ENCODE measurements at places on chromosomes 2 and 18. TPM values are rescaled to one million over a fixed set of nuclear protein-coding genes. Genes with fewer than 3 reads are reported as not detected.

Gene SLC5A7
- total RNA-seq, result not detected

Gene RETREG2
- 64.0 TPM for total RNA-seq

Gene CNGA3
- total RNA-seq, result not detected

Gene CASP10
- total RNA-seq, result 45.1 TPM

Gene ASIC4
- not detected for total RNA-seq

Gene CD8B
- not detected for total RNA-seq

Gene TNFAIP6
- not detected for total RNA-seq

Gene ABCG8
- total RNA-seq, result not detected

Gene NDC80
- total RNA-seq, result 9.1 TPM

Gene GLI2
- total RNA-seq, result 0.19 TPM

Gene INPP5D
- total RNA-seq, result 26.1 TPM

Gene C2orf66
- total RNA-seq, result under 0.01 TPM

Gene IL36A
- total RNA-seq, result not detected

Gene AQP12B
- total RNA-seq, result not detected

Gene POTEE
- total RNA-seq, result 0.29 TPM

Gene TRABD2A
- 1.1 TPM for total RNA-seq

Gene CCBE1
- total RNA-seq, result 3.3 TPM

Gene ANKRD30BL
- not detected for total RNA-seq

Gene HNMT
- 6.2 TPM for total RNA-seq

Gene SCN7A
- not detected for total RNA-seq

Gene MOCOS
- 0.48 TPM for total RNA-seq

Gene FN1
- total RNA-seq, result 2,305 TPM

Gene RGPD8
- total RNA-seq, result 12.8 TPM

Gene TMEM247
- total RNA-seq, result not detected

Gene SESTD1
- 36.3 TPM for total RNA-seq

Gene MDH1B
- total RNA-seq, result 0.33 TPM

Gene SGPP2
- not detected for total RNA-seq

Data from vein endothelial cell (primary cell).